ENCODE measurements at places on chromosomes 6 and 20.

- no peak for DNase-seq
These were observed 44.7 kb downstream of the MYH7B start for GRCh38 chr20:35000311-35000921.

DNA sequence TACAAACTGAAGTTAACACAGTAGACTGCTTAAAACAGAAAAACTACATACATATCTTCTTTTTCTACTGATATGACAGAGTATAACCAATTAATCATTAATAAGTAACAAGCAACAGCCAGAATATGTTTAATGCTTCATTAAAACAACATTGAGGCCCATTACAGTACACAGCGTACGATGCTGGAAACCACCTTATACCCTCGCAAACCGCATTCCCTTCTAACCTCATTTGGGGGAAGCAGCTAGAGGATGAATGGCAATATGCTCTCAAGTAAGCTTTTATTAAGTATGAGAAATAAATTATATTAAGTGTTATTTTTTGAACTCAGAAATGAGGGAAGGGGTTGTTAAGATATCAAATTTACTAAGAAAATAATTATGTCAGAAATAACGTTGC lies 142.4 kb downstream of the GMDS start:
- DNase-seq, result no peak

DNA sequence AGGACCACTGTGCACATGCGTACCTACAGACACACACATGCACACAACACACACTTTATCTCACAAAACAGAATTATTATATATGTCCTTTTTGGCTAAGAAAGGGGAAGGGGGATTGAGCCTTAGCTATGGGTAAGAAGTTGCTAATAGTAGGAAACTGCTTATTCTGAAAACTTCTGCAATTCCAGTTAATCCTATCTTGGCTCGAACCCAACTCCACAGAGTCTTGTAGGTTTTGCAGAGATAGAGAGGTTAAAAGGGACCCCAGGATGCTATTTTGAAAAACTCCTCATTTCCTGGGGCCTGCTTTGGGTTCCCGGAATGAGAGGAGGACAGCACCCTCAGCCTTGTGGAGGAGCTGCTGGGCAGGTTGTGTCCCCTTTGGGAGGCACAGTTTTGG lies 233.8 kb downstream of the CLIC5 start:
- DNase-seq, result no peak

DNA sequence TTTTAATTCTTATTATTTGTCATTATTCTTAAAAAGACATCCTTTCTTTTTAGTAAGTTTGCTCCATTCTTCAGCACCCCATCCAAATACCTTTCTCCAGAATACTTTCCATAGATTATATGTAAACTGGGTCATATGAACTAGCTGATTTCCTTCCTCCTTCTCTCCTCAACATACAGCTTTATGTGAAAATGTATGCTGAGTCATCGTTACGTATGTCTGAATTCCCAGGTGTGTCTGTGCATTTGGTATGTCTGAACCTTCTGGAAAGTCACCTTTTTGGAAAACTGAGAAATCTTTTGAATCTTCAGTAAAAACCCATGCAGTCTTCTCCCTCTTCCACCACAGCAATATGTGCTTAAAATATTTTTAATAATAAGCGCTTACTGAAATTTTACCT lies 264.5 kb downstream of the EYA4 start:
- no peak for DNase-seq

GRCh38 chr6:157884756-157885155 lies 61.7 kb downstream of the SNX9 start:
- no peak for DNase-seq

DNA sequence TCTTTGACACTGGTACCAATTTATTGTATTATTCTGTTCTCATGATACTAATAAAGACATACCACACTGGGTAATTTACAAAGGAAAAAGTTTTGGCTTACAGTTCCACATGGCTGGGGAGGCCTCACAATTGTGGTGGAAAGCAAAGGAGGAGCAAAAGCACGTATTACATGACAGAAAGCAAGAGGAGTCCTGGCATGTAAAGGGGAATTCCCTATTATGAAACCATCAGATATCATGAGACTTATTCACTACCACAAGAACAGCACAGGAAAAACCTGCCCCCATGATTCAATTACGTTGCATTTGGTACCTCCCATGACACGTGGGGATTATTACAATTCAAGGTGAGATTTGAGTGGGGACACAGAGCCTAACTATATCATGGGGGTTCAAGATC lies 43.4 kb downstream of the SLC22A2 start:
- no peak for DNase-seq

GRCh38 chr6:157569543-157569942 lies 188.6 kb downstream of the ZDHHC14 start:
- DNase-seq, result no peak

DNA sequence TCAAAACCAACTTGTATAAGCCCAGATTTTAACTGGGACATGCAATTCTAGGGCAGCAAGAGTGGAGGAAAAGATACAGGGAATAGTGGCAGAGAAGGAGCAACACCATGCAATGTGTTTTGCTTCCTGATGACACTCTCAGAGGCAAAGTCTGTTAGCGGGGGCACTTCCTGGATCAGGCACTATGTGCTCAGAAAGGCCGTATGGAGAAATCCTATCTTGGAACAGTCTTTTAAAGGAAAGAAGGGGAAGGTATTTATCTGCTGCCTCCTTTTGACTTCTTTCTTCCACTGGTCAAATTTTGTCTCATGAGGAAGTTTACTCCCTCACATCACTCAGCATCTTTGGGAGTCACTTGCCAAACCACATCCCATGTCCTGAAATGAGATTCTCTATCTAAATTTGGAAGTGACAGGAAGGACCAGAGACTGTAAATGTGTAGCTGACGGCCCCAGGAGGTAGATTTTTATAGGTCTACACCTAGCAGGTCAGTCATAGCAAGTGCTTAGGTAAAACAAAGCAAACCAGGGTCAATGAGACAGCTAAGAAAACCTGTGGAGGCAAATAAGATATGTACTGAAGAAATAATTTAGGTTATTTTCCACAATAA lies 91.7 kb upstream of the ELOVL5 start:
- no peak for DNase-seq

DNA sequence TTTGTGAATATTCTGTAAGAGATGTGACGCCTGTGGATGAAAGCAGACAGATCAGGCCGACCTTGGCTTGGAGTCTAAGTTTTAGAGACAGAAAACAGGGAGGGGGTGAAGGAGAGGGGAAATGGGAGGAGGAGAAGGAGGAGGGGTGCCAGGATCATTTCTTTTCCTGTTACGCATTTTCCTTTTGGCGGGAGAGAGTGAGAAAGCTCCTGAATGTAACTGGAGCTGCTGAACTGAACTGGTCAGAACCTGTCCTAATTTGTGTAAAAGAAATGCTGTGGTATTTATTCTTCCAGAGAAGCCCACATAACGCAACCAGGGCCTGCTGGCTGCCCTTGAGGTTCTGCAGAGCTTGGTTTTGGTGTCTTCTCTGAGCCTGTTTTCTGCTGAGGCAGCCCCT lies 41.9 kb downstream of the UTRN start:
- DNase-seq, result no peak

GRCh38 chr20:24746351-24746685 lies 202.8 kb upstream of the CST7 start:
- no peak for DNase-seq

GRCh38 chr20:63932606-63933160 lies 23.5 kb downstream of the UCKL1 start:
- DNase-seq, result no peak

- DNase-seq, result peak; percentile 37
These were observed 107.7 kb upstream of the PRND start for GRCh38 chr20:4613718-4614620.

GRCh38 chr6:168106633-168107005 lies 27.6 kb upstream of the FRMD1 start:
- DNase-seq, result no peak

GRCh38 chr6:30348957-30349356 lies 4.0 kb downstream of the RPP21 start:
- DNase-seq, result no peak

Measured in stimulated activated CD8-positive, alpha-beta memory T cell treated with anti-CD3 and anti-CD28 coated beads, Interleukin-2, amount 100 ng/mL, for 48 hours (primary cell).